ENCODE measurements at places on chromosomes 7 and 10. TPM values are rescaled to one million over a fixed set of nuclear protein-coding genes. Genes with fewer than 3 reads are reported as not detected.

Gene GPRIN2
- total RNA-seq: not detected

Gene POLR3A
- total RNA-seq: 16.0 TPM

DNA sequence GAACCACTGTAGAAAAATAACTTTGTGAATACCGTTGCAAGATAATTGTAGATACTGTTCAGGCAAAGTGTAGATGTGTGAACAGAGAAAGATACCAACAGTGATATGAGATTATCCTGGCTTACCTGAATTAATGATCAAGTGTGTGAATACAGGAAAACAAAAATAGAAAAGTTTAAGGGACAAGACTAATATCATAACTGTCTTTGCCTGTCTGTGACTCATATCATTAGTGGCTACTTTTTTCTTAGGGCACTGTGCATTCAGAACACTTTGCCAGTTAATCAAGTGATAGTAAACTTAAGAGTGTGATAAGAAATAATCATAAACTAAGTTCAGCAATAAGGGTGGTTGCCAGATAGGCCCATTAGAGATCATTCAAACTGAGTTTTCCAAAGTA is 323.0 kb upstream of the LRGUK start:
- no peak for ATAC-seq

DNA sequence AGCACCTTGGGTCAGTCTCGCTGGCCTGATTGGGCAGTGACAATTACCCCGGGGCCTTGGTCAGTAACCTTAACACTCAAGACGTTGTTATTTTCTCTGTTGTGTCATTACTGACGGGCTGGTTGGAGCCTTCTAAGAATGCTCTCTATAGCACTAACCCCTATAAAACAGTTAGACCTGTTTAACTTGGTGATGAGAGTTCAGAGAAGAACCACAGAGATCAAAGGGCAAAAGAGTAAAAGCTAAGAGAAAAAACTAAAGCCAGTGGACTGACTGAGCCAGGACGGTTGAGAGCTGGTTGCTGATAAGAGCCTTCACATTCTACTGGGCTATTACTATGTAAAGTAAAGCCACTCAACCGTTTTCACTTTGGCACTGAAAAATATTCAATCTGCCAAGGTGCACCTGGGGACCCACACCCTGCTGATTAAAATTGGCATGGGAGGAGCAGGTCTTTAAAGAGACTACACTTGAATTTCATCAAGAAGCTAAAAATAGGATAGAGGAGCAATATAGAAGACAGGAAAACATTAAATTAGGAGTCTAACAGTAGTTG is 13.6 kb upstream of the ITGB1 start:
- no peak for ATAC-seq

Data from activated T-helper 17 cell treated with anti-CD3 and anti-CD28 coated beads, Interleukin-2, amount 50 U/mL, for 72 hours (primary cell).